ENCODE measurements at places on chromosomes 13 and 19.
A peak's percentile ranks its signal among the peaks of the same experiment; 100 is the strongest.

DNA sequence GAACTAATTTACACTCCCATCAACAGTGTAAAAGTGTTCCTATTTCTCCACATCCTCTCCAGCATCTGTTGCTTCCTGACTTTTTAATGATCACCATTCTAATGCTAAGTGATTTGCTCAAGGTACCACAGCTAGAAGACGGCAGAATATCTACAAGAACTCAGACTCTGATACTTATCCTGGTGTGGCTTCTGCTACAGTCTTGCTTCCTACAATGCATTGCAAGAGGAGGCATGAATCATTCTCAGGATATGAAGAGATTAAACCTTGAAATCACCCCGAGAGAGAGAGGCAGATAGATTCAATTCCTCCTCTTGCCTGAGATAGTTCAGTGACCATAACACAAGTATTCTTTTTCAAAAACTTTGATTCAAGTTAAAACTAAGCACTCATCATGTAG is 306.4 kb downstream of the TBC1D4 start:
- DNase-seq = no peak

GRCh38 chr13:38693168-38693567 is 6.3 kb downstream of the FREM2 start:
- DNase-seq = no peak

GRCh38 chr19:47093841-47094240 is 19.7 kb downstream of the ZC3H4 start:
- no peak for DNase-seq

- DNase-seq = no peak
These were observed 21.5 kb downstream of the COL4A2 start for GRCh38 chr13:110328573-110328972.

- DNase-seq = no peak
These were observed 19.3 kb upstream of the TIMM44 start for GRCh38 chr19:7962644-7963268.

GRCh38 chr13:30520571-30520970 is 54.8 kb upstream of the HMGB1 start:
- DNase-seq = no peak

- DNase-seq = no peak
These were observed 690 bp upstream of the B3GNT8 start for GRCh38 chr19:41427647-41428480.

GRCh38 chr19:1649706-1650649 is 2.4 kb downstream of the TCF3 start:
- no peak for DNase-seq

DNA sequence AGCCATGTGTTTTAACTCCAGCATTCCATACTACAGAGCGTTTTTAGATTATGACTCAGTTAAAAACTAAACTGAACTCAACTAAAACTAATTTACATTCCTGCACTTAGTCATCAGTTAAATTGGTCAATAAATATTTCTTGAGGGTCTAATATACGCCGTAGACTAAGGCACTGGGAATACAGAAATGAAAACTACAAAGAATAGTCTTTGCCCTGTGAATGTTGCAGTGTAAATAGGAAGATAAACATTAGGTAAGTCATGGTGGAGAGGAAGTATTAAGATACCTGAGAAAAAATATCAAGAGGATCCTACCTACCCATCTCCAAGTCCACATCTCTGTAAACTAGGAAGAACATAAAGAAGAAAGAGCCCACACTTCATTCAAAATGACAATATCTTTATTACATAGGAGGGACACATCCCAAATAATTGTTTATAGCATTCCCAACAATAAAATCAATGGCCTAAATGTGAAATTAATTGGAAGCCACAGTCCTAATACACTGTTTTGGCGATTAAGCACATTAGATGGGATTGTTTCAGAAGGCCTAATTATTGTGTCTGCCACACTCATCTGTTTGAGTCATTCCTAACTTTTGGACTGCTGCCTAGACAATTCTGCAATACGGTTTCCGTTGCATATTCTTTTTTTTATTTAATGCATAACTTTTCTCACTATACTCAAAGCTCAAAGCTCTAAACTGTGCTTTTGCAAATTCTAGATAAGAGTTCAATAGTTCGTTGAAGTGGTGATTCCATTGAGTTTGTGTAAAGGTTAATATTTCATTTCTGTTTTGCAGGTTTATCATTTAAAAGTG is 52.9 kb downstream of the MBNL2 start:
- DNase-seq = no peak

DNA sequence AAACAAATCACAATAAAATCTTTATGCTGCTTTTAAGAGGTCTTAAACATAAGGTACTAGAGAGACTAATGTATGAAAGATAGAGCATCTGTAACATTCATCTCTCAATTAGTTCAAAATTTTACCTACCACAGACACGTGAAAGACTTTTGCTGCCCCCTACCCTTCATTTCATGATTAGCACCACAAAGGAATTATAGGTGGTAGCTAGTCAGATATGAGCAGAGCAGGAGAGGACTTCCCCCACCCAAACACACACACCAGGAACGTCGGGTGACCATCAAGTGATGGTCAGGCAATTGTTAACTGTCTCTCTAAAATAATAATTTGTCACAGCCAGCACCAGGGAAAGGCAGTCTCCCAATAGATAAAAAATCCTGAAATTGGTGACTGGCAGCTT is 1531.7 kb upstream of the SPRY2 start:
- DNase-seq = peak; percentile 36

DNA sequence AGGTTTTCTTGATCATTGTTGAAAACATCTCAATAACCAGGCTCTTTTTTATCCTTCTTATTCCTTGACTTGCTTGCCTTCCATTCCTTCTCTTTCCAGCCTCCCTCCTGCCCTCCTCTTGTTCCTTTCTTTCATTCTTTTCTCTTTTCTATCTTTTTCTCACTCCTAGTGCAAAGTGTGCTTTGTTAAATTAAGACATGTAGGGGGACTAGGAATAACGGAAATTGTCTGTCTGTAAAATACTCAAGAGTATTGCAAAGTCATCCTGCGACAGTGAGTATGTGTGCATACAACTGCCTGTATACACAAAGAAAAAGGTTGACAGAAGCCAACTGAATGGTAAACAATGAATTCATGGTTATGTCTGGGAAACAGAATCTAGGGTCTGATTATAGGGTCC is 70.1 kb downstream of the LRRC63 start:
- no peak for DNase-seq

- DNase-seq = no peak
These were observed 1.5 kb upstream of the ZSCAN4 start for GRCh38 chr19:57667228-57667627.

DNA sequence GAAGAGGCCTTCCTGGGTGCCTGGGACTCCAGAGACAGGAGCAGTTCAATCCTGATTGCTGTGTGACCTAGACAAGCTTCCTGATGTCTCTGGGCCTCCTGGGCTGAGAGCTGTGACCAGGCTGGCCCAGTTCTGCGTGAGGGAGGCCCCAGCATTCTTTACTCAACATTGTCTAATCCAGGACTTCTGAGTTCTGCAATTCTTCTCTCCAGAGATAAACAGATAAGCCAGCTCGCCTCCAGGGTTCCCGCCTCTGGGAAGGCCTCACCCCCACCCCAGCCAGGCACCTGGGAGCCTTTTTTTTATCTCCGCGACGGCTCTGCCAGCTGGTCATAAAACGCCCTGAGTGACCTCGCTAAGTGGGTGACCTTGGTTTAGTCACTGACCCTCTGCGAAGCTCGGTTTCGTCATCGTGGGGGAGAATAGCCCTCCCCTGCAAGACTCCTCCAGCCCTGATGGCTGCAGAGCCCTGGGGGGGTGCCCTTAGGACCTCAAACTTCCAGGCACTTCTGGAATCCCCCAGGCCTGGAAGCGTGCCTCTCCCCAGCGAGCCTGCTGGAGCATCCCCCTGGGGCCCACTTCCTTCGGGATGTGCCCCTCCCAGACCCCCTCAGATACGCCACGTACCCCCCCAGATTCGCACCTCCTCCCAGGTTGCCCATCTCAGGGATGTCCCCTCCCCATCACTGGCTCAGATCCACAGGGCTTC is 1.9 kb downstream of the SULT2B1 start:
- DNase-seq = no peak

- DNase-seq = peak; percentile 90
These were observed 437 bp downstream of the SMARCA4 start for GRCh38 chr19:10961073-10961860.

- no peak for DNase-seq
These were observed 16.4 kb upstream of the PRR19 start for GRCh38 chr19:42285541-42285941.

DNA sequence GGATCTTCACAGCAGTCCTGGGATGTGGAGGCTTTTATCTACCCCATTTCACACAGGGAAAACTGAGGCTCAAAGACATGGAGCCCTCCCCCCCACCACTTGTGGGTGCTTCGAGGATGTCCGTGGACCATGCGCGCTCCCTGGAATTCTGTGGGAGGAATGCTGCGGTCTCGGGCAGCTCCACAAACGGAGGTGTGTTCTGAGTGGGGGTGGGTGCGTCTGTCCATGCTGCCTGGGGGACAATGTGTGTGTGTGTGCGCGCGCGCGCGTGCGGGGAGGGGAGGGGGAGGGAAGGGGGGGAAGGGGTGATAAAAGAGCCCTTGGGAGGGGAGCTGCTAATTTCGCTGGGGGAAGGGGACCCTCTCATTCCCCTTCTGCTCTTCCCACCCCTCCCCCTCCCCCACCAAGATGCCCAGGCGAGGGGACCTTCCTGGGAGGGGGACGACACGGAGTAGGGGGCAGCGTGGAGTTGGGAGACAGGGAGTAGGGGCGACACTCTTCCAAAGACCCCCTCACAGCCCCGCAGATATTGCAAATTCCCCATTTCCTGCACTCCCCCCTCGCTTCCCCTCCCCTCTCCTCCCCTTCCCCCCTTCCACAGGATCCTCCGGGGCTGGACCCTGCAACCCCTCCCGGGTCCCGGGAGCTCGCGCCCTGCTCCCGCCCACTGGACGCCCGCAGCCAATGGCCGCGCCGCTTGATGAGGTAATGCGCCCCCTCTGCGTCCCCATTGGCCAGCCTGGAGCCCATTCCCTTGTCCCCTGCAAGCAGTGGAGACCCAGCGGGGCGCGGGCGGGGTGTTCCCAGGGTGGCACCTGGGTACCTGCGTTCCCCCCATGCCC is 18.9 kb upstream of the ZNRF4 start:
- DNase-seq = peak; percentile 100

DNA sequence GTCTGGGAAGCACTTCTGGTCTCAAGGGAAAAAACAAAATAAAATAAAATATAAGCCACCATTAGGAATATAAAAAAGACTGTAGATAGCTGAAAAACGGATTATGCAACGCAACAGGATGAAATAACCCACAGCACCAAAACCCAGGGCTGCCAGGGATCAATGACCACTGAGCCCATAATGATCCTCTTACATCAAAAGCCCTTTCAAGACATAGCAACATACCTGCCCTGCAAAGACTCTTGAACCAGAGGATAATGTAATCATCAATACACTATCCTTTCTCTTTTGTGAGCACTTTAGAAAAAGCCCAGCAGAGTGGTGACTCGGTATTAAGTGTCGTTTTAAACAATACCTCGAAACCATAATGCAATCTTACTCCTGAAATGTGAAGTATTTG is 235.0 kb upstream of the SOX21 start:
- no peak for DNase-seq

- DNase-seq = no peak
These were observed 3.4 kb downstream of the PPM1N start for GRCh38 chr19:45501730-45502014.

DNA sequence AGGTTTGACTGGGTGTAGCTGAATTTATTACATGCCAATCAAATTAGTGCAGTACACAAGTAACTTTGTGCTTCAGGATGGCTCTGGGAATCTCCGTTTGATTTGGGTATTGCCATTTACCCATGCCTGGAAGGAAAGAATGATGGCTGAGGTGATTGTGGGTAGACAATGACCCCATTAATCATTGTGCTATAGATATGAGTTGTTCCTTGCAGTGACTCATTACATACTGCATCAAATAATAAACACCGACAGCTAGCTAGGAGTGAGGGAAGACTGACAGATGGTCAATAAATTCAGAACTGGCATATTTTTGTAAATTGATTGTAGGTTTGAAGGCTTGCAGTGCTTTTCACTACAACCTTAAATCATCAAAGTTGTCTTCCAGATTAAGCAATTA is 1069.5 kb downstream of the DIAPH3 start:
- DNase-seq = no peak

DNA sequence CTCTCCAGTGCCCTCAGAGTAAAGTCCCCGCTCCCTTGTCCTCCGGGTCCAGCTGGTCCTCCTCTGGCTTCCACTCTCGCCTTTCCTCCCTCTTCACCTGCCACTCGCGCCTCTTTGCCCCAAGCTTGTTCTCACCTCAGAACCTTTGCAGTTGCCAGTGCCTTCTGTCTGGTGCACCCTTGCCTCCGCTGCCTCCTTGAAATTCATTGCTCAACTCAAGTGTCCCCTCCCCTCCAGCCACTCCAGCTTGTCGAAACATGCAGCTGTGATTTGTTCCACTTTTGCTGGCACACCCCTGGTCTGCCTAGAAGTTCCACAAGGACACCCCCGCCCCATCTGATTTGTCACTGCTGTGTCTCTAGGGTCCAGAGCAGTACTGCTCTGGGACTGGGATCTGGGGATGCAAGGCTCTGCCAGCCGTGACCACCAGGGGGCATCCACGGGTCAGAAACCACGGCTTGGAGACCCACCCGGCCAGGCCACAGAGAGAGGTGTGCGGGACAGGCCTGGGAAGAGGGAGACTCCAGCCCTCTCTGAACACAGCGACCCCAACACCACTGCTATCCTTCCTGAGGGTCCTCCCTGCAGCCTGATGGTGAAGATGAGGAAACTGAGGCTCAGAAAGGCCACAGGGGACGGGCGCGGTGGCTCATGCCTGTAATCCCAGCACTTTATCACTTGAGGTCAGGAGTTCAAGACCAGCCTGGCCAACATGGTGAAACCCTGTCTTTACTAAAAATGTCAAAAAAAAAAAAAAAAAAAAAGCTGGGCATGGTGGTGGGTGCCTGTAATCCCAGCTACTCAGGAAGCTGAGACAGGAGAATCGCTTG is 49.9 kb downstream of the AP1M1 start:
- DNase-seq = peak; percentile 93

GRCh38 chr19:53246498-53246897 is 8.2 kb downstream of the ZNF677 start:
- DNase-seq = no peak

GRCh38 chr13:41182231-41182630 is 12.1 kb downstream of the KBTBD7 start:
- no peak for DNase-seq

DNA sequence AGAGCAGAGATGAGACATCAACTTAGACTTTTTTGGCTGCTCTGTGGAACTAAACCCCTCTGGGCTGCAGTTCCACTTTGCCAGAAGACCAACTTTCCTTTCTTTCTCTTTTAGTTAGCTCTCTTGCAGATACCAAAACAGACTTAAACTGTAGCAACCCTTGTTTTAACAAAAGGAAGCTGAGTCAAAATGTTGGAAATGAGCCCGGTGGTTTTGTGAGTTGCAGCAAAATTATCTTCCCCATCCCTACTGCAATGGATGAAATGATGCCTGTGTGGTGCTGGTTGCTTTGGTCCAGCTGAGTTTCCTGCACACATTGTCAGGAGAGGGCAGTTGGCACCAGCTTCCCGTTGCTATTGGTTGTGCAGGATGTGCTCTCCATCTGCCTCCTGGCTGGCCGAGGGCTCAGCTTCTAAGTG is 115.3 kb downstream of the LRCH1 start:
- DNase-seq = no peak

- DNase-seq = no peak
These were observed 1.0 kb downstream of the IFT88 start for GRCh38 chr13:20567881-20568528.

GRCh38 chr13:97911311-97912138 is 42.0 kb upstream of the IPO5 start:
- DNase-seq = no peak

GRCh38 chr19:3983936-3984583 is 1.2 kb downstream of the EEF2 start:
- DNase-seq = peak; percentile 31

GRCh38 chr19:49818649-49819370 is 721 bp downstream of the MED25 start:
- DNase-seq = no peak

All from D341Med (cell line).